ENCODE measurements at places on chromosomes 12 and 14. TPM values are rescaled to one million over a fixed set of nuclear protein-coding genes. Genes with fewer than 3 reads are reported as not detected.

GRCh38 chr12:95700316-95700785 lies 90.2 kb downstream of the NTN4 start:
- no peak for DNase-seq

DNA sequence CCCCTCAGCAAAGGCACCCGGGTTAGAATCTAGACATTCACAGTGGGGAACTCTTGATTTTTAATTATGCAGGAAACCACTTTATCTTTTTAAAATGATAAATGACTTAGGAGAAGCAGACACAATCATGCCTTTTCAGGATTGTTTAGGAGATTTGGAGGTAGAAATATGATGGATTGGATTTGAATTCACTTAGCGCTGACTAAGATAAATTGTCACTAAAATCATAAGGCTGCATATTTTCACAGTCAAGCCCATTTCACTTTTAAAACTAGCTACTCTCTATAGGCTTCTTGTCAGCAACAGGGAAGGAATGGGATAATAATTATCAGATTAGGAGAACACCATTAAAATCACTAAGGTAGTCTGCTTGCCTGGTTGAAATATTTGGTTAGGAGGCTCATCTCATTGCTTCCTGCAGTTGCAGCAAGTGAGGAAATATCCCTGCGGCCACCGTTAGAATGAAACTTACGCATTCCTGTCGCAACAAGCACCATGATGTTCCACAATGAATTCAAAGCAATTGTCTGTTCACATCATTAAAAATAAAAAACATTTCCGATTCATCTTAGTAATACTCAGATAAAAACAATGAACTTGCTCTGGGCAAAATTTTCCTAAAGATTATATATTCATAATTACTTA lies 31.9 kb downstream of the DACT1 start:
- no peak for DNase-seq

DNA sequence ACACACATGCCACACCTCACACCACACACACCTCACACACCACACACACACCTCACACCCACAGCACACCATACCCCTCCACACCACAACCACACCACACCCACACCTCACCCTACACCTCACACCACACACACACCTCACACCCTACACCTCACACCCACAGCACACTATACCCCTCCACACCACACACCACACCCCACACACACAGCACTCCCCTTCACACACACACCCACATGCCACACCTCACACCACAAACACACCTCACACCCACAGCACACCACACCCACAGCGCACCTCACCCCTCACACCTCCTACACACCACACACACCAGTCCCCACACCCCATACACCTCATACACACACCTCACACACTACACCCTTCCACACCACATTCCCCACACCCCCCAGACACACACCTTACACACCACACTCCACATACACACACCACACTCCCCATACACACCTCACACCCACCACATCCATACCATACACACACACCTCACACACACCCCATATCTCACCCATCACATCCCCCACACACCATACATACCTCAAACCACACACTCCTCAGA lies 80.0 kb downstream of the ACTN1 start:
- no peak for DNase-seq

DNA sequence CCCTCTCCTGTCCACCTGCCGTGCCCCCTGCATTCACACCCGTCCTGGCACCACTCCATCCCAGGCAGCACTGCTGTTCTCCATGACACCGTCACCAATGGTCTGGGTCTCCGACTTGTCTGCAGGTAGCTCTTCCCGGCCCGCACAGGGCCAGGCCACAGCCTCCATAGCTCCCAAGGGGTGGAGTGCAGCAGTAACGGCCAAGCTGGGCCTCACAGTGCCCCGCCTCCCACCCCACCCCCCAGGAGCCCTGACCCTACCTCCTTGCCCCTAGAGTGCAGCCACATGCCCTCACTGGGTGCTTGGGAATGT lies 12.9 kb downstream of the FBRSL1 start:
- DNase-seq: no peak

DNA sequence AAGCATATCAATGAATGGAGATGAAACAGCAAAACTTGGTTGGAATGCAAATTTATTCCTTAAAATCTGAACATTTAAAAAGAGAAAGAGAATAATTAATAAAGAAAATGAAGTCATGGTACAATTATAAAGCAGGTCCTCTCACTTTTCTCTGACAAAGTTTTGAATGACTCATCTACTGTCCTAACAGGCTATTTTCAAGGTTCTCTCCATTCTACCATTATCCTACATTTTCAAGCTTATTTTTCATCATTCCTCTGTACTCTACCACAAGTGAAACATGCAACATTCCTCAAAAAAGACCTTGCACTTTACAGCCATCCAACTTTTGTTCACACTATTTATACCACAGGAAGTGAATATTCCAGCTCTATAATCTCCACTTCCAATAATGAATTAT lies 36.9 kb upstream of the AP4S1 start:
- no peak for DNase-seq

GRCh38 chr12:113929312-113929989 lies 36.7 kb downstream of the RBM19 start:
- DNase-seq: no peak

DNA sequence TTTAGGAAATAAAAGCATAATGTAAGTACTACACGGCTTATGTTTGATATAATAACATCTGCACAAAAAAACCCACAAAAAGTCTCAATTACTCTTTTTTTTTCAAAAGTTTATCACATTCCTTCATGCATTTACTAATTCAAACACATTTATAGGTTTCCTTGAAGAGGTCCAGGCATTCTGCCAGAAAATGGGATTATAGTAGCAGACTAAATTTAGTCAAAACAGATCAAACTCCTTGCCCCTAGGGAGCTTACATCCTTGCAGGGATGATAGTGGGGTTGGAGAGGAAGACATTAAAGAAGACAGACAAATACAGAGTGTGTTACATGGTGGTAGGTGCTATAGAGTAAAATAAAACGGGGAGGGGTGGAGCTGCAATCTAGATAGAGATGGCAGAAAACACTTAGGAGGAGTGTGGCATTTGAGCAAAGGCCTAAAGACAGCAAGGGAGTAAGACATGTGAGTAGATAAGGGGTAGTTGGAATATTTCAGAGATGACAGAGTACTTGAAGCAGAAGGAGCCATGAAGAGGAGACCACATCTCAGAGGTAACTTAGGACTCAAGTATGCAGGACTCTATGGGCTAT lies 266.9 kb downstream of the PPFIA2 start:
- DNase-seq: no peak

GRCh38 chr12:3837049-3837448 lies 36.1 kb downstream of the PARP11 start:
- no peak for DNase-seq

DNA sequence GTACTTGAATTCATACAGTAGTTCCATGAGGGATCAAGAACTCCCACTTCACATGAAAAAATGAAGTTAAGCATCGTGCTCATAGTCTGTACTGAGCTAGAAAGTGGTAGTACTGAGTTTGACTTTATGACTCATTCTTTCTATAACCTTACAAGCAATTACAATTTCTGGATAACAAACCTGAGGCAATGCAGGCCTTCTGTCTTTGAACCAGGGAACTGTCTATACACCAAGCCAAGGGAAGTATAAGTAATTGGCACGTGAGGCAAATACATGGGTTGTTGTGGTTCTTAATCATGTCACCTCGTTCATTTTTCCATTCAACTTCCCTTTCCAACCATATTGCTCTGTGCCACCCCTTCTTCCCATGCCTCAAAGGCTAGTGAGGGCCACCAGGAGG lies 16.8 kb downstream of the GNS start:
- DNase-seq: no peak

DNA sequence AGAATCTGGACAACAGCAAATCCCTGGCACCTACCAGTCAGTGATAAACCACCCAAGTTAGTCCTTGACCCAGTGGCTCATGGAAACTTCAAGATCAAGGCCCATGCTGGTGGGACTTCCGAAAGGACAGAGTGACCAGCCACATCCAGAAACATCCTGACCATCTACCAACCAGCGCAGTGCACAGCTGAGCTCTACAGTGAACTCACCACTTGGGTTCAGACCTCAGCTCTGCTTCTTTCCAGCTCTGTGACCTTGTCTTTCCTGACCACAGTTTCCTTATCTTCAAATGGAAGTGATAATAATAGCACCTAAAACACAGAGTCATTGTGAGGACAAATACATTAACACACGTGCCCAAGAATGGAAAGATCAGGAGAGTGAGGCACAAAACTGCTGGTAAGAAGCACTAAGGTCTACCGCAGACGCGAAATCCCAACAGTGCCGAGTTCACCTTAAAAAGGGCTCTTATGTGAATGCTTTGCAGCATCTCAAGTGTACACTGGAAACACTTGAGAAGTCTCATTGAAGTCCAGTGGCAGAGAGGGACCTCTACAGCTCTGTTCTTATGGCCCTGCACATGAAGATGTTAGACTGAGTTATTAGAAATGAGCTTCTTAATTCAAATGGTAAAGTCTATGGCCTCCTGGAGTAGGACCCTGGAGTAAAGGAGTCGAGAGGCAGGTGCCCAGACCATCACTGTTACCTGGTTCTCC lies 128.8 kb downstream of the CCDC60 start:
- DNase-seq: no peak

DNA sequence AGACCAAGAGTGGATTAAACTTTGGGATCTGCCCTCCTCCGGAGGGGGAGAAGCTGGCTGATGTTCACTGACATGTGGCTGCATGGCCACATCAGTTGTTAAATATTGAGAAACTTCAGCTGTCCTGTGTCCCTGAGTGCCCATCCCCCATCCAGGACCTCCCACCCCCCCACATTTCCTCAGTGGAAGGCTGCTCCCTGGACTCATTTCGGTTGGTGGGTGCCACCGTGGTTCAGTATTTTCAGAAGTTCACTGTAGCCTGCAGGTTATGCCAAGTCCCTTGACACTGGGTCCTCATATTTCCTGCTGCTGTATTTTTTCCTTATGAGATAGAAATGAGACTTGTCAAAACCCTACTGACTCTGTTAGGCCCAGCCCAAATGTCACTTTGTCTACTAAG lies 302.4 kb downstream of the CACNA1C start:
- DNase-seq: no peak

GRCh38 chr14:34053666-34054065 lies 102.8 kb upstream of the EGLN3 start:
- DNase-seq: no peak

DNA sequence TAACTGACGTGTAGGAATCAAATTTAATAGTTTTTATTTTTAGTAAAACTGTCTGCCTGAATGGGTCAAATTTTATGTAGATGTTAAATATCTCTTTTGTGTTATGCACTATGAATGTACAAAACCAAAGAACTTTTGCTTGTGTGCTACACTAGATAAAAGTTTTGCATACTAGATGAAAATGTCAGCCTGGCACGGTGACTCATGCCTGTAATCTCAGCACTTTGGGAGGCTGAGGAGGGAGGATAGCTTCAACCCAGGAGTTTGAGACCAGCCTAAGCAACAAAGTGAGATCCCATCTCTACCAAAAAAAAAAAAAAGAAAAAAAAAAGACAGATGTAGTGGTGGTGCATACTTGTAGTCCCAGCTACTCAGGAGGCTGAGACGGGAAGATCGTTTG lies 11.1 kb downstream of the AEBP2 start:
- DNase-seq: no peak

The NTS gene
- polyA plus RNA-seq: 0.20 TPM

The TPPP2 gene
- polyA plus RNA-seq: not detected

The BATF gene
- polyA plus RNA-seq: 1.3 TPM

The SLC25A47 gene
- polyA plus RNA-seq: not detected

The DLK1 gene
- 27.5 TPM for polyA plus RNA-seq
